ENCODE measurements at places on chromosomes 5 and 9. TPM values are rescaled to one million over a fixed set of nuclear protein-coding genes. Genes with fewer than 3 reads are reported as not detected.

PCDHGA7 gene
- not detected for total RNA-seq

LCN1 gene
- not detected for total RNA-seq

PCDHGA2 gene
- not detected for total RNA-seq

PCDHB14 gene
- total RNA-seq: not detected

FLT4 gene
- total RNA-seq: 1.4 TPM

STPG3 gene
- not detected for total RNA-seq

SLC6A19 gene
- not detected for total RNA-seq

MIER3 gene
- total RNA-seq: 19.3 TPM

LHX3 gene
- not detected for total RNA-seq

DMRT2 gene
- total RNA-seq: 0.19 TPM
